ENCODE measurements at places on chromosomes 7 and 10. TPM values are rescaled to one million over a fixed set of nuclear protein-coding genes. Genes with fewer than 3 reads are reported as not detected.

DNA sequence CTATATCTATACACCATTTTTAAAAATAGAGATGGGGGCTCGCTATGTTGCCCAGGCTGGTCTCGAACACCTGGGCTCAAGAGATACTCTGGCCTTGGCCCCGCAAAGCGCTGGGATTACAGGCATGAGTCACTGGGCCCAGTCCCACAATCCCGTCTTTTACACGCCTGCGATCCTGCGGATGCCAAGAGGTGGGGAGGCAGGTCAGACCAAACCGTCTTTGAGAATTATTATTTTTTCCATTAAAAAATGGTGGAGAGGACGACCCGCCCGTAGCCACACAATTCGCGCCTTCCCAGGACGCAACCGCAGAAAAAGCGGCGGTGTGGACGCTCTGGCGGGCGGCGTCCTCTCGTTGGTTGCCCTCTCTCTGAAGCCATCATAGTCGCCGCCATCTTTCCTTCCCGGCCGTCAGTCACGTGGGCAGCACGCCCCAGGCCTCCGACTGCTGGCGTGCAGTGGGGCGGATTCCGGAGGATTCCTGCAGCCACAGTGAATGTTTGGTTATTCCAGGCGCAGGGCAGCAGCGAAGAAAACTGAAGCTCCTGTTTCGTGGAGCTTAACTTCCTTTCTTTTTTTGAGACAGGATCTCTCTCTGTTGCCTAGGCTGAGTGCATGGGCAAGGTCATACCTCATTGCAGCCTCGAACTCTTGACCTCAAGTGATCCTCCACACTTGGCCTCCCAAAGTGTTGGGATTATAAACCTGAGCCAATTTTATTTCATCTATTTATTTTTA is 9.9 kb upstream of the EPHB4 start:
- DNase-seq = peak; percentile 92

Gene JMJD1C
- 57.0 TPM for total RNA-seq

DNA sequence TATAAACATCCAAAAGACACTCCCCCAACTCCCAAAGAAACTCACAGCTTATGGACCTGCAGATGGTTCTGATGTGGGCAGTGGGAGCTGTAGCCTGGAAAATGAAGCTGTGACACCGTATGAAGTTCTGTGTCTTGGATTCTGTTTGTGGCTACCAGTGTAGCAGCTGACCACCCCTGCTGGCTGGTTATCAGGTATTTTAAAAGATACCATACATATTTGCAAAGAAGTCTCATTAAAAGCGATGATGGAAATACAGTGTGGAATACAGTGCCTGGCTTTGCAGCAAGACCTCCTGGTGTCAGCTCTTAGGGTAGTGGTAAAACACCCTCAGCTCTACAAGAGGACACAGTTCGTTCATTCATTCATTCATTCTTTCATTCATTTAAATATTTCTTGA is 194.3 kb upstream of the PRKCQ start:
- no peak for DNase-seq

- DNase-seq = no peak
Measured at GRCh38 chr7:139521439-139521838, 2.0 kb upstream of the CLEC2L start.

Gene CLDN4
- total RNA-seq = 1.2 TPM

GRCh38 chr10:127080317-127080716 is 116.1 kb downstream of the INSYN2A start:
- no peak for DNase-seq

- DNase-seq = no peak
Measured at GRCh38 chr7:32941181-32941580, 16.1 kb upstream of the FKBP9 start.

- no peak for DNase-seq
Measured at GRCh38 chr7:126185959-126186580, 1066.7 kb downstream of the GRM8 start.

GRCh38 chr7:2086229-2086628 is 146.5 kb downstream of the MAD1L1 start:
- no peak for DNase-seq

DNA sequence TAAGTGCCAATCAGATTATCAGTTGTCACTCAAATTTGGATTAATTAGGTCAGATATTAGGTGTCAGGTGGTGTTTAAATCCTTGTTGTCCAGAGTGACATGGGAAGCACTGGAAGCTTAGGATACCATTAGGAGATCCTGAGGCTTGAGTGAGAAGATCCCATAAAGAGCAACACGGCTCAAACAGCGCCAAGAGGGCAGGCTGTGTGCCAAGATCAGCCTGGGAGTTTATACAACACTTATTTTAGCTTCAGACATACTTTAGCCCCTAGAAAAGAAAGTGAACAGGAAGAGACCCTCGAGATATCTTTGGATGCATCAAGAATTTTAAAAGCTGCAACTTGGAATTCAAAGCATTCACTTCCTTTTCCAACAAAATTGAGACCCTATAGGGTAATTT is 14.2 kb upstream of the ACTA2 start:
- no peak for DNase-seq

GRCh38 chr7:34236057-34236456 is 330.7 kb downstream of the BMPER start:
- DNase-seq = no peak

DNA sequence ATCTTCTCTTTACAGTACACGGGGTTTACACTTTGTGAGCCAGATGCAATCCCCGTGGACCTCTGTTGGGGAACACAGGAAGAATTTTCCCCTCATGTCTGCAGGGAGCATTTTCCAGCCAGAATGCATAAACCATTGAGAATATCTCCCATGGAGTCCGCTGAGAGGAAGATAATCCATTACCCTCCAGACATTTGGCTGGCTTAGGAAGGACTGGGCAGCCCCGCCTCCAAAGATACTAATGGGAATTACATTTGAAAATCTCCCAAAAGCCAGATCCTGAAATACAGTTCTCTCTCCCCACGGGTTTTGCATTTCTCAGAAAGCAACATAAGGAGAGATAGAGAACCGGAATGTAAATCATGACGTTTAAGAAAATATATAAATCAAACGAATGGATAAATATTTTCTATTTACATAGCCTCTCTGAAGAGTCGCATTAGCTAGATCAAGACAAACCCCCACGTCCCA is 53.5 kb downstream of the TRIL start:
- peak; percentile 18 for DNase-seq

Gene PAPOLB
- total RNA-seq = not detected

DNA sequence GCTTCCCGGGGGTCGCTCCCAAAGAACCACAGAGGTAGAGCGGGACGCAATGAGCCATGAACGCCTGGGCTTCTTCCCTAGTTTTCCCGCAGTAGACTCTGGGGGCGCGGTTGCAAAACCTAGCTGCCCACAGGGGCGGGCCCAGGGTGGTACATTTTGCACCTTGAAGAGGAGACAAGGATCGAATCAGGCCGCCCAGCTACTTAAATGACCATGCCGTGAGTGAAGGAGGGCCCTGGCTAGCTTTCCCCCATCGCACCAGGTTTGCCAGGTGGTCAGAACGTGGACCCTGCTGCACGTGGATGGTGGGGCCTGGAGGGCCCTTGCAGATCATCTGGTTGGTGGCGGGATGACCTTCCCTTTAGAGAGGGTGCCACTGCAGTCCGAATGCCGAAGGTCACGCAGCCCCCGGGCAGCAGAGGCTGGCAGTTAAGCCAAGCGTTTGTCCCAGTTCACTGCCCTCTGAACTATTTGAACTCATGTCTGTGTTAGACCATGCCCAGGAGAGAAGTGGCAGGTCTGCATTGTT is 604 bp upstream of the SHTN1 start:
- peak; percentile 5 for DNase-seq

DNA sequence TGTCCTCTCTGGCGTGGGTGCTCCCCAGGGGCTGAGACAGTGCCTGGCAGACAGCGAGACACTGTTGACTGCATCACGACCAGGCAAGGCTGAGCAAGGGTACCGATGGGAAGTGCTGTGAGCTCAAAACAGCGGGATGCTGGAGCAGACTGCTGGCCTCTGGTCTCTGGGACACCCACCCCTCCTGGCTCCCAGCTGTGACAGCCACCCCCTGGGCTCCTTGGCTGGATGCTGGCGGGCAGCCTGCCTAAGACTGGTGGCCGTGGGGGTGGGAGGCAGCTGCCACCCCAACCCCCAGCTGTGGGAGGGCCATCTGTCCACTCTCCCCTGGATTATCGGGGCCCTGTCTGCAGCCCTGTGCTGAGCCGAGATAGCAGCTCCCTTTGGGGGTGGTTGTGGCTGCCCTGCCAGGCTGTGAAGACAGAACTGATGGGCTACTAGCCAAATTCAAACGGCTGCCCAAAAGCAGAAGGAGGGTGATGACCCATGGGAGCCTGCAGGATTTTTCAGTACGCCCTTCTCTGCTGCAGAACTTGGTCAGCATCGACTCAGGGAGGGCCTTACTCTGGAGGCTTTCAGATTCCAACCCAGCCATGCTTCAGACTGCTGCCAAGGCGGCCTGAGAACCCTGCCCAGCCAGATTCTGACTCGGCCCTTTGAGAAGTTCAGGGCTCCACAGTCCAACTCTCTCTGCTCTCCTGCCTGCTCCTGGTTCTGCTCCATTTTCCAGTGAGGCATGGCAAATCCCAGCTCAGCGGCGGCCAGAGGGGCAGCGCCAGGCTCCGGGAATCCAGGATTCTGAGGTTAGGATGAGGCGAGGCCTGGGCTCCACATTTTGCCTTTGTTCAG is 125.3 kb downstream of the NEURL1 start:
- DNase-seq = no peak

Gene SPDYE2B
- total RNA-seq = not detected

Gene LBX1
- total RNA-seq = not detected

DNA sequence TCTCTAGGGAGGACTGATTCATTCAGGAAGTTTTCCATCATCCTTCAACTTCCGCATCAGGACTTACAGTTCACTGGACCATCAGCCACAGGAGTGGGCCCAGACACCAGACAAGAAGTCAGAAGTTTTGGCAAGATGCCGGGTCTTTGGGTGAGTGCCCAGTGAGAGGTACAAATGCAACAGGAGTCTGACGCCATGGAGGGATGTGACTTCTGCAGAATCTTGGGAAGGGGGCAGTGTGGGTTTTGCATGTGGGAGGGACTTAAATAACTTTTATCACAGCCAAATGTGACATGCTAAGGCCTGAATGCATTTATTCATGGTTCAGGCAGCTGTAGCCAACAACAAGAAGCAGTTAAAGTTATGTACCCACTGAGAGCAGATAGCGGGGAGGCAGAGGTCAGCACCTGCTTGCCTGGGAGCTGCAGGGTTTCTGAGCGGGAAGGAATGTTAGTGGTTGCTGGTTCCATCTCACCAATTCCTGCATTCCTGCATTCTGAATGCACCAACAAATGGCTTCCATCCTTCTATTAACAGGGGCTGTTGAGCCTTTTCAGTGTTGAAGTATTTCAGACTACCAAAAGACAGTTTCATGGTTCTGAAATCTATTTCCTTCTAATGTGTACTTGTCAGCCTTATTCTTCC is 375.2 kb downstream of the PAXIP1 start:
- DNase-seq = peak; percentile 95

Gene PRSS1
- total RNA-seq = not detected

Gene TSPAN13
- total RNA-seq = 5.5 TPM

Gene ADRB1
- not detected for total RNA-seq

Gene LEP
- not detected for total RNA-seq

DNA sequence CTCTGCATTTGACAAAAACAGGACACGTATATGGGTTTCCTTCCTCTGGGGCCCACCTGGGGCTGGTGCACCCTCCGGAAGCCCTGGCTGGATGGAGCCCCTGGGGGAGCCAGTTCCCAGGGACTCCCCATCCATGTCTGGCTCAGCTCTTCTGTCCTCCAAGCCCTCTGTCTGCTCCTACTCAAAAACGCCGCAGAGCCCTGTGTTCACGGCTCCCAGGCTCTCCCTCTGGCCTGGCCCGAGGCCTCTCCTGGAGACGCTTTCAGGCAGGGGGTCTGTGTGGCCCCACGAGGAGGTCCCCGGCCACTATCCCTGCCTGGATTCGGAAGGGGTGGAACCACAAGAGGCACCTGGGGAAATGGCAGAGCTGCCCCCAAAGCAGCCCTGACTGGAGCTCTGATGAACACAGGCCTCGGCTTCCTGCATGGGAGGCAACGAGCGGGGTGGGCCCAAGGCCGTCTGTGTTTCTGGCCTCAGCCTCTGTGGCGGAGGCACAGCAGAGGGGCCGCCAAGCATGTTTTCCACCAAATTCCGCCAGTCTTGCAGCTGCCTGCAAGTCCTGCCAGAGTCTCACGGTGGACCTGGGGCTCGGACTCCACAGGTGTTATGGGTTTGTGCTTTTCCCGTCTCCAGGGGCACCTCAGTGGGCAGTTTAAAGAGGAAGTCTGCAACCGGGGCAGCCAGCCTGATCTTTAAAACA is 22.6 kb upstream of the INPP5A start:
- no peak for DNase-seq

DNA sequence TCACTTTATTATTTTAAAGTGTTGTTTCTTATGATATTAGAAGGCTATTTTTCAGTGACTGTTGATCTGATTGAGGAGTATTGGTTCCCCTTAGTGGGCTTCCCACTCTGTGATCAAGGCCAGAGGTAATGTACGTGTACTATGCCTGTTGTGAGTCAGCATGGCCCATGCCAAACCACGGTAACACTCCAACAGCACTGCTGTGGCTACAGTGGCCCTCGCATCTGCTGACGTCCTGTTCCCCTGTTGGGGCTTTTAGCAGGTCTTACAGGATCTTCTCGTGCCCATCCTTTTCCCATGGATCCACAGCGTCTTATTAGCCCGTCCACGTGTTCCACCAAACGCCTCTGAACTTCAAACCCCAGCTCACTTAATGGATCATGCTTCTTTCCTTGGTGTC is 964.6 kb upstream of the CELF2 start:
- DNase-seq = no peak

DNA sequence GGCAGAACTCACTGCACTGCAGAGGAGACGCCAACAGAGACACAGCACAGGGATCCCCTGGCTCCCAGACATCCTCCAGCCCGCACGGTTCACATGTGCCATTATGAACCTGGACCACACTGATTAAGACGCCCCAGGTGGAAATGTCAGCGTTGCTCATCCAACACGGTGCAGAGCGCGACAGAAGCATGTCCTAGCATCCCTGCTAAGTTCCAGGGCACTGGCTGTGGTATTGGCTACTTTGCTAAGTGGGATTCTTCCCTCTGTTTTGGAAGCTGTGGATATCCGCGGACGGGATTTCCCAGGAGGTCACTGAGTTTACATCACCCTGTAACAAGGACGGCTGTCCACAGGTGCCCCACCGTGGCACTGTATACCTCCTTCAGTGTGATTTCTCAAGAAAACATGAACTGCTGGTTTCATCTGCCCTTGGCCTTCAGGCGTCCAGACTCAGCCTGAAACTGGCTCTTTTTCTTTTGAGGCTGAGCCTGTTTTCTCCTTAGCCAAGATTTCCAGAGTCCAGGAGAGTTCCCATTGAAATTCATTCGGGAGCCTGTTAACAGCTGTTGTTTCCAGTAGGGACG is 324.0 kb downstream of the WDR37 start:
- DNase-seq = no peak

Gene TMEM176B
- total RNA-seq = not detected

GRCh38 chr7:138750901-138751464 is 46.8 kb upstream of the TMEM213 start:
- DNase-seq = no peak

Gene PIK3AP1
- total RNA-seq = 0.10 TPM

- DNase-seq = no peak
Measured at GRCh38 chr10:112716076-112716475, 234.0 kb upstream of the TCF7L2 start.

- DNase-seq = no peak
Measured at GRCh38 chr7:113550966-113551365, 367.8 kb downstream of the PPP1R3A start.

Gene HOXA13
- 2.3 TPM for total RNA-seq

Measured in RPMI7951 (cell line).